ENCODE measurements at places on chromosomes 1 and 21.

- no peak for DNase-seq
Observed at GRCh38 chr1:168691541-168691940, 37.5 kb downstream of the DPT start.

DNA sequence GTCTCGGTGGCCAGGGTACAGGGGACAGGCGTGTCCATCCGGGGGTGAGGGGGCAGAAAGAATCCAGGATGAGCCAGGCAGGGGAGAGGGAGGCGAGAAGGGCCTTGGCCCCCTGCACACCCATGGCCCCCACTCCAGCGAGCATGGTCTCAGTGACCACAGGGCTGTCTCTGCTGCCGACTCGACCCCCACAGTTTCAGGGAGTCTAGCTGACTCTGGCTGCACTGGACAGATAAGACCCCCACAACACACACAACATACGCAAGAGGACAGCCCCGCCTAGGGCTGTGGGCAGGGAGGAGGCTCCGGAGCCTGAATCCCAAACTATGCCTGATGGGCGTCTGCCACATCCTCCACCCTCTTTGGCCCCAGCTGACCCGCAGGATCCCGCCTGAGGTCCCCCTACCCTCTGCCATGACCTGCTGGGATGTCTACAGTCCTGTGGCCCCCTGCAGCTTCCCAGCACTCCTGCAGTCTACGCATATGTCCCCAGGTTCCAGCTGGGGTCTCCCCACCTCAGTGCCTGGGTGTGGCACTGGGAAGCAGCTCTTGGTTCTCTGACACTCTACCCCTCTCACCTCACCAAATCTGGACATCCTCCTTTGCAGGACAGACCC is 22.0 kb downstream of the WNT9A start:
- DNase-seq = no peak

DNA sequence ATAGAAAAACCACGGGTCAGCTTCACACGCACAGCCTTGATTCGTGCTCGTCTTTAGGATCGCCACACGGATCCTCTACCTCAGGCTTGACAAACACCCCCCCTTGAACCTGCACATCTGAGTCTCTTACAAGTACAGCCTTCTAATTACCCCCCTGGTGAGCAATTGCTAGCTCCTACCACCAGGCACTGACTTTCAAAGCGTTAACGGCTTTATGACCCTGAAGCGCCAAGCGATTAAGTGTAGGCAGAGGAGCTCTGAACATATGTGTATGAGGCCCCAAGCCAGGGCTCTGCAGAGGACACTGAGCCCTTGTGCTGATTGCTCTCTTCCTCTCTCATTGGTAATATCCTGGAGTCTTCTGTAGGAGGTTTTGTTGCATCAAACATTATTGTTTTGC is 55.7 kb upstream of the EPHA8 start:
- no peak for DNase-seq

GRCh38 chr1:36248250-36248894 is 24.1 kb downstream of the THRAP3 start:
- no peak for DNase-seq

DNA sequence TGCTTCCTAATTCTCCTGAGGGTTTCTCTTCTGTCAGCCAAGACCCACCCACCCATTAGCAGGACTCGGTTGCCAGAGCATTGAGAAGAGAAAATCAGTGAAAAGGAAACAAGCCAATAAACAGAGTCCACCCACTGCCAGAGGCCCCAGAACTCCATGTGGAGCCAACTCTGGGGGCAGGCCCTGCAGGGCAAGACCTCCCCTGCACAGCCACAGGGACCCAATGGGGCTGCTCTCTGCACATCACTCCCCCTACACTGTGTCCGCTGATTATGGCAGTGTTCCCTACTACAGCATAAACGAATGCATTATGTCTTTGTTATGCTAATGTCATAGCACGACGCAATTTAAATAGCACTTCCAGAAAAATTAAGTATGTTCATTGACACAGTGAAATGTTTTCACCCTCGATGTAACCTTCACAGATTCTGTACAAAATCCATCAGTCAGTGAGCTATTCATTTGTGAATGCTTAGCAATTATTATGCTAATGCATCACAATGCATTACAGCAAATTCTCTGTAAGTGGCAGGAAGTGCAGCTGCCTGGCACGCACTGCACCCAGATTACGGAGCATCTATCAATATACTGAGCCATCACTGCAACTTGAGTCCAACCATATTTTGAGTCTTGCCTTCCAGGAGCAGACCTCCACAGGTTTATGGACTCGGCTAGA is 56.4 kb downstream of the GRIK3 start:
- DNase-seq = no peak

All from stimulated activated CD8-positive, alpha-beta memory T cell treated with anti-CD3 and anti-CD28 coated beads, Interleukin-15, amount 100 ng/mL, for 1 hour (primary cell).